ENCODE measurements at places on chromosomes 16 and 17.

DNA sequence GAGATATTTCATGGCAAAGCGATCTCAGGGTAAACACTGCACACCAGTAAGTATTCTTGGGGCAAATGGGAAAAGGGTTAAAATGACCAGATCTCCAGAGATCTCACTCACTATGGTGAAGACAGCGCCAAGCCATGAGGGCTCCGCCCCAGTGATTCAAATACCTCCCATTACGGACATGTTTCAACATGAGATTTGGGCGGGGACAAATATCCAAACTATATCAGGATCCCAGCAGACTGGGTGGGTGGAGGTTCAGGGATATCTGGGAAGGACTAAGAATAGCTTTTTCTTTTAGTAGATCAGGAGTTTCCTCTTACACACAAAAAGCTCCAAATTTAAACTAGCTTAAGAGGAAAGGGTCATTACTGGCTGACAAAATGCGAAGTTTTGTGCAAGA lies 181.7 kb downstream of the WWOX start:
- DNase-seq, result no peak

GRCh38 chr17:30278032-30278431 lies 13.7 kb downstream of the BLMH start:
- no peak for DNase-seq

DNA sequence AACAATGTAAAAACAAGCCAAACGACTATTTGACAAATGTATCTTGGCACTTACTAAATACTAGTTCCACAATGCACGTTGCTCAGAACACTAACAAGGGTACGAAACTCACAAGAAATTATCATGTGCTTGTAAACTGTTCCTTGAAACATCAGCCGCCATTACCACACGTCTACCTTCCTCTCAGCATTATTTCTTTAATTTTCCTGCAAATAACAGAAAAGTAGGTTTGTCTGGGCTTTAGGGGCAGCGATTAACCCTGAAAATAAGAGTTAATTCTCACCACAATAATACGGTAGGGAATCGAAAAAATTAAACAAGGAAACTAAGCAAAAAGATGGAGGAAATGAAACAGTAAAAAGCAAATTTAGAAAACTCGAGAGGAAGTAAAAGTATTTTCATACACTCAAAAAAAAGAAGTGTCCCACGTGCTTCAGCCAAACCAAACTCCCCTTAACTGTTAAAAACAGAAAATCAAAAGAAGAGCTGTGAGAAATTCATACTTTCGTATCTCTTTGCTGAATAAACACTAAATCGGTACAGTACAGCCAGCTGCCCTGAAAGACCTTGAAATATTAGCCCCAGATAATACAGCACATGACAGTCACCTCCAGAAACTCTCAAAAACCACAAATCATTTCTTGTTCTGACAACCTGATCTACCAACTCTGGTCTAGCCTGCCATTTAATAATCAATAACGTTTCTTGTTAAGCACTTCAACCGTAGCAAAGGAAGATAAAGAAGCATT lies 1.2 kb downstream of the ARHGAP17 start:
- DNase-seq, result no peak

GRCh38 chr17:48577946-48578615 lies at the start of gene HOXB4:
Gene HOXB4, minus strand, starts transcription at chr17:48578350. Its CDS starts 31 bp downstream, at chr17:48578319.
- DNase-seq, result peak; percentile 29

DNA sequence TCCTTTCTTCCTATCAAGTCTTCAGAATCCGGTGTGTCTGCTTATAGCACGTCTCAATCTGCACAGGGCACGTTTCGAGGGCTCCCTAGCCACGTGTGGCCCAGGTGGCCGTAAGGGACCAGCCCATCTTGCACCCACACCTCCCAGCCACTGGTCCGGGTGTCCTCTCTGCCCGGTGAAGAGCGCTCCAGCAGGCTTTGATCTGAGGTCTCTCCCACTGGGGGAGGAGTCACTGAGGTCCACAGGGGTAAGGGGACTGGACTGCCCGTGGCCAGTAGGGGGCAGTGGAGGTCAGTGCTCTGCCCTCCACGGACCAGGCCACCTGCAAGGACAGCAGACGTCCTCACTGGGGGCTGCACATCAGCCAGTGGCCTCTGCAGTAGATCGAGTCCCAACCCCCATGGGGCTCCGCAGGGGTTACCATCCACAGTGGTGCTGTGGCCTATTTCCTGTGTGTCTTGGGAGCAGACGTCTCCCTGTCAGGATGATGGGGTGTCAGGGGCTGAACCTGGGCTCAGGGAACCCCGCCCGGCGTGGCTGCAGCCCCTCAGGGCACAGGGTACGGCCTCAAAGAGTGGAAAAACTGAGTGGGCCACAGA lies 204.1 kb upstream of the CIBAR2 start:
- no peak for DNase-seq

- DNase-seq, result no peak
Observed at GRCh38 chr16:70254965-70255286, 3.2 kb upstream of the EXOSC6 start.

- DNase-seq, result no peak
Observed at GRCh38 chr16:57265850-57266530, 18.5 kb downstream of the PLLP start.

- DNase-seq, result no peak
Observed at GRCh38 chr17:17560167-17560566, 31.3 kb downstream of the PEMT start.

DNA sequence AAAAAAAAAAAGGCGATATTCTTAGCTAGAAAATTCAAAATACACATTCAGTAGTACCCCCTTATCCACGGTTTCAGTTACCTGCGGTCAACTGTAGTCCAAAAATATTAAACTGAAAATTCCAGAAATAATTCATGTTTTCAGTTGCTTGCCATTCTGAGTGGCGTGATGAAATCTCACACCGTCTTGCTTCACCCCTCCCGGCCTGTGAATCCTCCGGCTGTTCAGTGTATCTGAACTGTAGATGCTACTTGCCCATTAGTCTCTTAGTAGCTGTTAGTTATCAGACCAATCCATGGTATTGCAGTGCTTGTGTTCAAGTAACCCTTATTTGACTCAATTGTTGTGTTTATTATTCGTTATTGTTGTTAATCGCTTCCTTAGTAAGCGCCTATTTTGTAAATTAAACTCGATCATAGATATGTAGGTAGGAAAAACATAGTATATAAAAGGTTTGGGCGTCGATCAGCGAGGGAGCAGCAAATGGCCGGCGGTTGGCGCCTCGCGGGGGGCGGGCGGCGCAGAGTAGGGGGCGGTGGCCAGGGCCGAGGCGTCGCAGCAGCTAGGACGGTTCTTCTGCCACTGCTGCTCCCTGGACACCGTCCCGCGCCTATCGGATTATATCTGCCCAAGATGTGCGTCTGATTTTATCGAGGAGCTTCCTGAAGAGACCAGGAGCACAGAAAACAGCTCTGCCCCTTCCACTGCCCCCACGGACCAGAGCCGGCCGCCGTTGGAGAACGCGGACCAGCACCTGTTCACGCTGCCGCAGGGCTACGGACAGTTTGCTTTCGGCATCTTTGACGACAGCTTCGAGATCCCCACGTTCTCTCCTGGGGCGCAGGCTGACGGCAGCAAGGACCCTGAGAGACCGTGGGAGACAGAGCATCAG lies 39.8 kb upstream of the AKAP1 start:
- no peak for DNase-seq

DNA sequence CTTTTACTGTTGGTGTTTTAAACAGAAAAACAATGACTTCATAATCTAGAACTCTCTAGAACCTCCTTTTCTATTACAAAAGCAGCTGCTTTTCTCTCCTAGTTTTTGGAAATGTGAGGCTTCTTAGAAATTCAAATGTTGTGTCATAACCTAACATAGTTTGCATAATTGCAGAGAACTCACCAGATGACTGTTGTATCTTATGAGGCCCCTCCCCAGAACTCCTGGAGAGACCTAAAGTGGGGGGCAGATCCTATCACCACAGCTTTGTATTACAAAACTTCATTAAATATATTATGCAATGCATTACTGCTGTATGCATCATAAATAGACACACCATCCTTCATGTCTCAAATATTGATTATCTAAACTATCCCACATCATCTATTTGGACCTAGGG lies 538.7 kb upstream of the HSBP1 start:
- DNase-seq, result no peak

DNA sequence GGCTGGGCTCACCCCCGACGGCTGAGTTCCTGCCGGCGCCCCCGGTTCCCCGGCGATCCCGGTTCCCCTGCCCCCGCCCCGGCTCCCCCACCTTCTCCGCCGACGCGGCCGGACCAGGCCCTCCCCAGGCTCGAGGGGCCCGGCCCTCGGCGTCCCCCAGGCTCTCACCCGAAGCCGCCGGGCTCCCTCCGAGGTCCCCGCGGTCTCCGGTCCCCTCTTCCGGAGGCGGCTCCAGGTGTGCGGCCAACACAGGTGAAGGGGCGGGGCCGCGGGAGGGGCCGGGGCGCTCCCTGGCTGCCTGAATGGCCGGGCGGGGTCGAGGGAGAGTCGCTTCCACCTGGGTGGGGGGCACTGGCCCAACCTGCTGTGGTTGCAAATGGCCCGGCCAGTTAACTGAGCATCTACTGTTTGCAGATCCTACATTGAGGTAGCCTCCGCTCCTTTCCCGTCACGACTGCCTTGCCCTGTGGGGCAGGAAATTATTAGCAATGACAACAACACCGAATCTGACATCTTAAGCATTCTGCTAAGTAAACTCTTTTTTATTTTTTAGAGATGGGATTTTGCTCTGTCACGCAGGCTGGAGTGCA lies at the start of gene BICDL2:
BICDL2 (minus strand) TSS at position 219 of the 590 bp plus-strand sequence. CDS start 1,448 bp downstream, outside the sequence.
- no peak for DNase-seq

GRCh38 chr17:56142325-56142724 lies 10.9 kb upstream of the ANKFN1 start:
- no peak for DNase-seq

- DNase-seq, result no peak
Observed at GRCh38 chr16:55473587-55473986, 5.4 kb upstream of the MMP2 start.

DNA sequence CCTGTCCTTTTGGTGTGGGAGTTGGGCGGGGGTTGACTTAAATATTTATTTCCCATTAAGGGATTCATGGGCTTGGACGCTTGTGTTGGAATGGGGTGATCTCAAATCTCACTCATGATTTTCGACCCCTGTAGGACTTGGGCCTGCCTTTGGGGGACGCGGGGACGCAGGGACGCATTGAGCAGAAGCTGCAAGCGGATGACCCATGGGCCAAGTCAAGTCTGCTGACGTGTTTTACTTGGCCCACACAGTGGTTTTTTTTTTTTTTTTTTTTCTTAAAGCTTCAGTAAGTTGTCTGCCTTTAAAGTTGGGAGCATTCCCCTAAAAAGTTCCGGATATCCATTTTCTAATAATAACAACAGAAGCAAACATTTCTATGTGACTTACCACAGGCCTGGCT lies 28.9 kb downstream of the CMIP start:
- no peak for DNase-seq

DNA sequence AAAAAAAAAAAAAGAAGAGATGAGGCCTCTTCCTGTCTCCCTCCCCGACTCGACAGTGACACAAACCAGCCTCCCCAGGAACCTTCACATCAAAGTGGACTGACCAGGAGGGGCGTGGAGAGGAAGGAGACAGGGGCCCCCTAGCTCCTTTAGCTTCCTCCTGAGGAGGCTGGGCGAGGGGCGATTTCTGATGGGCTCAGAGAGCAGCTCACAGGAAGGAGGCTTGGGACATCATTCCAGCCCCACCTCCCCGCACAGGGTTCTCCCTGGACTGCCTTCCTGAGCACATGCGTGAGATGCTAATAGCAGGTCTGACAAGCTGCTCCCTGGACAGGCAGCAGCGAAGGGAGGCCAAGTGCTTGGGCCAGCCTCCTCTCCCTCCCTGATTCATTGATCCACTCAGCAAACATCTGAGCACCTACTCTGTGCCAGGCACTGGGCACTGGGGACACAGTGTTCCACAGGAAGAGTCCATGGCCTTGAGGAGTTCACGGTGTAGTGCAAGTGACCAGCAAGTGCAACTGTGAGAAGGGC lies 14.4 kb upstream of the DOK4 start:
- DNase-seq, result no peak

DNA sequence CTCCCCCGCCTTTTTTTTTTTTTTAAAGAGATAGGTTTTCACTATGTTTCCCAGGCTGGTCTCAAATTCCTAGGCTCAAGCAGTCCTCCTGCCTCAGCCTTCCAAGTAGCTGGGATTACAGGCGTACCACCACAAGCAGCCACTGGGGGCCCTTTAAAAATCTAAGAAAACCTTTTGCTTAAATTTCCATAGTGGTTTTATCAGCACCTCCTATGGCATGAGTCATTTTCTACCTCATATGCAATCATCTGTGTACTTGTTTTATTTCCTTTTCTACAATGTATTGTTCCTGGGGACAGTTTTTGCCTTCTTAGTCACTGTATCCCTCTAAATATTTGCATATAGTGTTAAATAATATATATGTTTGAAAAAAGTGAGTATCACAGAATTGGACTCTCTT lies 29.2 kb downstream of the GNA13 start:
- no peak for DNase-seq

GRCh38 chr16:652454-653305 lies 3.5 kb downstream of the WDR90 start:
- no peak for DNase-seq

DNA sequence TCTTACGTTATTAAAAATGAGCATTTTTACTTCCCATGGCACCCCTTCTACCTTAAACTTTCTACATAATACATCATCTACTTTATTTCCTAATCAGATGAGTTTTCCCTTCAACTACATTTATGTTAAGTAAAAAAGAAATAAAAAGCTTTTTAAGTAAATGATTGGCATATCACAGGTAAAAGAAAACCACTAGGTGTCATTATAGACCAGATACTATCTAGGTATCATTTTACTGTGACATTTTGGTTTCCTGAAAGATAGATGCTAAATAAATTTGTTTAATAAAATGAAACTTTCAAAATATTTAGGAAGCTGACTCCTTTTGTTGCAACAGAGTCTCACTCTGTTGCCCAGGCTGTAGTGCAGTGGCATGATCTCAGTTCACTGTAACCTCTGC lies 3.8 kb upstream of the CMTM1 start:
- no peak for DNase-seq

- DNase-seq, result no peak
Observed at GRCh38 chr17:69173118-69173517, 31.4 kb upstream of the ABCA6 start.

All from activated gamma-delta T cell treated with anti-CD3 and anti-CD28 coated beads, Interleukin-2, amount 50 U/mL, for 16 hours (primary cell).